ENCODE measurements at places on chromosomes 2 and 18.

GRCh38 chr18:13070460-13070859, 79.3 kb downstream of the CEP192 start:
- DNase-seq: no peak

DNA sequence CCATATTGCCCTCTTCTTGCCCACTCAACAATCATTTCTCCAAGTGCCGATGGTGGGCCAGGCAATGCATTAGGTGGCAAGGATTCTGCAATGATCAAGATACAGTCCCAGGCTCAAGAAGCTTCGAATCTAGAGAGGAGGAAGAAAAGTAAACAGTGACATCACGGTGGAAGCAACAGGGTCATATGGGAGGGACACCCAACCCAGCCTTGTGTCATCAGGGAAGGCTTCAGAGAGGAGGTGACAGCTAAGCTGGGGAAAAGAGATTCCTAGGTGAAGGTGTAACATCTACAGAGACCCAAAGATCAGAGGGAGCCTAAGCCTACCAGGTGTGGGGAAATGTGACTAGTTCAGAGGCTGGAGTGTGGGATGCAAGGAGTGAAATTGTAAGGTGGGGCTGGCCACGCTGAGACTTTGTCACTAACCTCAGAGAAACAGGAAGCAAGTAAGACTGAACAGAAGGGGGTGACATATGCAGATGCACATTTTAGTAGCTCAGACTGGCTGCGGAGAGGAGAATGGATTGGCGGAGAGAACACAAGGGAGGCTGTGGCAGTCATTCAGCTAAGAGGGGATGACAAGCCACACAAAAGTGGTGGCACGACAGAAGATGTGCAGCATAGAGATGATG, 104.9 kb downstream of the ANKRD44 start:
- DNase-seq: no peak

DNA sequence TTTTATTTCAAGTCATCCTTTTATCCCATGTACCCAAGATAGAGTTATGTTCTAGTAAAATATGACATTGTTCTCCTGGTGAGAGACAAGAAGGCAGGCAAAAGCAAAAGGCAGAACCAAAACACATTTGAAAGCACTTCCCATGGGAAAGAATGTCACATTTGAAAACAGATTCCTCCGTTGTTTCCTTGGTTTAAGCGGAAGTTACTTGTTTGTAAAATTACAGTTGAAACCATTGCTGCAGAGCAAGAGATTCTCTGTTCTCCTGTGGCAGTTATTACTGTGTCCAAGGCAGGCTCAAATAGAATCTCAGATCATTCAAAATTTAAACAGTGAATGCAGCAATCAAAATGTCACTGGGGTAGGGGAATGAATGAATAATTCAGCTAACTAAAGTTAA, 149.6 kb downstream of the MTCL1 start:
- DNase-seq: no peak

- no peak for DNase-seq
Measured at GRCh38 chr2:140158259-140158658, 1378.1 kb upstream of the NXPH2 start.

- no peak for DNase-seq
Measured at GRCh38 chr2:231068525-231069222, 12.0 kb downstream of the PSMD1 start.

DNA sequence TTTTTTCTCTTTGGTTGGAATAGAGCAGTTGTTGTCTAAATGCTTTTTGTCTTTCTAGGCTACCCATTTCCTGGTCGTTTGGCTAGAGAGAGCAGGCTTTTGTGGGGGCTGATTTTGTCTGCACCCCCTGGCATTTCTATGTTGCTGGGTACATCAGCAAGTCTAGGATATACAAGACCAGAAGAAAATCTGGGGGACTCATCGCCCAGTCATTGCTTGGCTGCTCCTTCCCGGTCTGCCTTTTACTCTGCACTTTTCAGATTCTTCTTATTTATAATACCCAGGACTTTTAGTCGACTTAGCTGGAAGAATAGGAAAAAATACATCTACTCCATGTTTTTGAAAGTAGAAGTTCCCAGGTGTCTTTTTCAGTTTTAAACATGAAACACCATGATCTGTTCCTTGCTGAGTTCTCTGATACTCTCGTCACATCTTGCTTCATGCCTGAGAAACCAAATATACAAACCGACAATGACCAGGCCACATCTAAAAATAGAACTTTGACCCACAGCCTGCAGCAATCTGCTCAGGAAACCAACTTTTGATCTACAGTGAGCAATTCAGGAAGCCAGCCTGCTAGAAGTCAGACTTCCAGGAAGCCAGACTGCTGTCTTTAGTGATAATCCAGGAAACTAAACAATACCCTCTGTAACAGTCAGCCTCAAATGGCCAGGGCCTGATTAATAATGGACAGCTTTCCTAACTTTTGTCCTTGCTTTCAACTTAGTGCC, 163.8 kb upstream of the MEX3C start:
- no peak for DNase-seq

- no peak for DNase-seq
Measured at GRCh38 chr2:169732583-169733358, 861 bp upstream of the KLHL23 start.

- DNase-seq: no peak
Measured at GRCh38 chr2:214549946-214550345, 139.1 kb downstream of the VWC2L start.

DNA sequence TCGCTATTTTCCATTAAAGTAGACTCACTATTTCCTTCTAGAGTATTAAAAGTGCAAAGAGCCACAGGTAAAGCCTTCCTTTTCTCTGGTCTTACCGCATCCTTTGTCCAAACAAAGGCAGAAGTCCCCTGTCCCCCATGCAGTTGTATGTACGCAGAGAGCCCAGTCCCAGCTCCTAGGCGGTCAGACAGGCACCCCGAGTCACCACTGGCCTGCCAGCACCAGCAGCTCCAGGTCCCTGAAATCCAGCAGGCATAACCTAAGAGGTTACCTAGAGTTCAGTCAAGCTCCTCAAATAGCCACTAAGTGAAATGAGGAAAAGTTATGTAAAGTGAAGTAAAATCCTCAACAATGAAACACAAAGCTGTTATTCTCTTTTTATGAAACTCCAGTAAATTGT, 60.4 kb upstream of the TWIST2 start:
- no peak for DNase-seq

DNA sequence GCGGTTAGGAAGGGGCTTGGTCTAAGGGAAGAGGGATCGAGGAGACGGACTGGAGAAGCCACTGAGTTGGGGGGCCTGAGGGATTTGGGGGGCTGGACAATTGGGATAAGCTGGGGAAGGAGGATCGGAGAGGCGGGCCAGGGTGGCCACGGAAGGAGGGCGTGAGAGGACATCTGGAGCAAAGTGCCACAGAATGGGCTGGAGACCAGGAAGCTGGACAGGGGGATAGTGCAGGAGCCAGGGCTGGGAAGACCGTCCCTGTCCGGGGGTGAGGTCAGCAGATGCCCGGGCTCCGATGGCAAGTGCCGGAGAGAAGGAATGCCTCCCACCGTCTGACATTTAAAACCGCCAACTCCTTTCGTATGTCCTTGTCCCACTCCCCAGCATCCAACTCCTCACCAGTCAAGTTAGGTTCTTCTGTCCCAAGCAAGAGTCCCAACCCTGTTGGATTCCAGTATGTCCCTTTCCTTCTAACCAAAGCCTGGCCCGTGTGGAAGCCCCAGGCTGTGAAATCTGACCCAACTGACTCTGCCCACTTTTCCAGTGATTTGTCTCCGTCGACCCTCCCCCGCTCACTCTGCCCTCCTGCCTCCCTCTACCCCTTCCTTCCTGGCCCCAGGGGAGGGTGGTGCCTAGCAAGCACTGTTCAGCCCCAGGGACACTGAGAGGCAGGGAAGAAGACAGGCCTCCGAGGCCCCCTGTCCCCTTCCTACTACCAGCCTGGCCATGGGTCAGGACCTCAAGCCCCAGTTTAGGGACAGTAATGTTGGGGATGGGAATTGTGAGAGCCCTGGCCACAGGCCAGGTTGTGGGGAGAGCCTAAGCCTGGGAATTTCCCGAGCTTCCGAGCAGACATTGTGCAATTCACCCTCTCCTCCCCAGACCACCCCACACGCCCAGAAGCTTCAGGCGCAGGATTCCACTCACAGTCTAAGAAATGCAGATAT, 31.5 kb upstream of the TMBIM1 start:
- no peak for DNase-seq

DNA sequence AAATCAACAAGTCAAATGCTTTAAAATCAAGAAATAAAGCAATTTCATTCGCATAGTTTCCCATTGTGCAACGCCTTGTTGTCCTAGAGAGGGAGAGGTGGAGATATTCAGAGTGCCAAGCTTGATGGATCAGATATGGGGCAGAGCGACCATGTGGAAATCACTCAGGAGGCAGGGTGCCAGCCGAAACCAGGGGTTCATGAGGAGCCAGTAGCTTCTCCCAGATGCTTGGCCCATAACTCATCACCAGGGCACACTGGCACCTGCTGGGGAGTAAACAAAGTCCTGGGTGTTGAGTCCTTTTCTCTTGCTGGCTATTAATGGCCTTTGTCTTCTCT, 53.0 kb upstream of the ASAP2 start:
- DNase-seq: no peak

DNA sequence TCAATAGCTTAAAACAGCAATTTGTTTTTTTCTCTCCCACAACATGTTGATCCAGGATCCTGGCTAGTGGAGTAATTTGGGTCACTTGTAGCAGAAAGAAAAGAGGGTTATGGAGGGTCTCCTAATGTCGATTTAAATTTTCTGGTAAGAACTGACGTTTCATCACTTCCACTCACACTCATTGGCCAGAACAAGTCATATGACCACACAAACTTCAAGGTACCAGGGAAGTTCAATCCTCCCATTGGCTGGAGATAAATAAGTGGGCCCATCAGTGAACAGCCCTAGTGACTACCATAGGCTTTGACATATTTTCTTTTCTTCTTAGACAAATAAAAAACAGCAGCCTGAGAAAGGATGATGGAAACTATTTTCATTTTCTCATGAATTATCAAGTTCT, 8.3 kb upstream of the TMEM131 start:
- DNase-seq: no peak

DNA sequence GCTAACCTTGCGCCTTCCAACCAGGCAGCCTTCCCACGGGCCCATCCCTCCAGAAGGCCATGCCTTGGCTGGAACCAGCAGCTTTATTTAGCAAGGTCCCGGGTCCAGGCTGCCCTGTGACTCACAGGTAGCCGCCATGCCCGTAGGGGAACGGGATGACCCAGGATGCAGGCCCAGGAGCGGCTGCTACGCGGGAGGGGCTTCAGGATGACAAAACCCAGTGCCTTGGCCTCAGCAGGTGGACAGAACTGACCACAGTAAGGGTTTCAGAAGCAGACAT, 63.3 kb downstream of the RTP5 start:
- DNase-seq: no peak

DNA sequence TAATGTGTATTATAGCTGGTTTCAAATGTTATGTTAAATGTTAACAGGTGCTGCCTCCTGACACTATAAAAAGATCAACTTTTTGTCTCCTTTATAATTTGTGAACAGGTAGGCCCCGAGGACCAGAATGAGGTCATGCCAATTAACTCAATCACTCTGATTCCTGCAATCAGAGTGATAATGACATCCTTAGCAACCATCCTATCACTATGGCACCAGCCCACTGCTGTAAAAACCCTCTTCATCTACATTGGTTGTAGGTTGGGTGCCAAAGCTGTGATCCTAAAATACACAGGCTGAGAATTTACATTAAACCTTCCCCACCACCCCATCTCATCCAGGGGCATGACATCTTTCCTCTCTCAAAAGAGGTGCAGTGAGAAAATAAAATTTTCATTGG, 103.5 kb downstream of the CPO start:
- no peak for DNase-seq

GRCh38 chr18:13279181-13280069, 60.9 kb downstream of the LDLRAD4 start:
- DNase-seq: no peak

- no peak for DNase-seq
Measured at GRCh38 chr2:47941936-47942335, 35.6 kb upstream of the FBXO11 start.

GRCh38 chr2:223918671-223919134, 26.4 kb downstream of the WDFY1 start:
- no peak for DNase-seq

DNA sequence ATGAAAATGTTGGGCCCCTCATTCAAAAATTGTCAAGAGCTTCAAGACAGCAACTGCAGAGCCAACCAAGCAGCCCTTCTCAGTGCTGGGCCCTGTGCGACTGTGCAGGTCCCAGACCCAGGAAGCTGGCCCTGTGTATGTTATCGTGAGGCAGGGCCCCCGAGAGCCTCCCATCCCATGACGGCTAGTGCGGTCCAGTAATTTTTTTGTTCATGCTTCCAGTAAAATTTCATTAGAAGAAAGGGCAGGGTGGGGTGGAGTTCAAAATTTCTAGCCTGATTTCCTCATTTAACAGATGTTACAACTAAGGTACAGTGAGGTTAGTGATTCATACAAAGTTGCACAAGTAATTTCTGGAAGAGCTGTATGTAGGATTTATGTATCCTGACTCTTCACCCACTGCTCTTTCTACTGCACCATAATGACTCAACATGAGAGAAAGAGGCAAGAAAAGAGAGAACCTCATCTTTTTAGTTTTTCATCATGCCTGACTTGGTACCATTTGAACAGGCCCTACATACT, 105.5 kb downstream of the ZEB2 start:
- DNase-seq: peak; percentile 96

- DNase-seq: no peak
Measured at GRCh38 chr18:31042406-31043181, at the start of gene DSC3. Gene DSC3, minus strand, starts transcription at chr18:31042742. Its CDS starts 82 bp downstream, at chr18:31042660.

GRCh38 chr2:164368896-164369295, 252.4 kb downstream of the GRB14 start:
- no peak for DNase-seq

DNA sequence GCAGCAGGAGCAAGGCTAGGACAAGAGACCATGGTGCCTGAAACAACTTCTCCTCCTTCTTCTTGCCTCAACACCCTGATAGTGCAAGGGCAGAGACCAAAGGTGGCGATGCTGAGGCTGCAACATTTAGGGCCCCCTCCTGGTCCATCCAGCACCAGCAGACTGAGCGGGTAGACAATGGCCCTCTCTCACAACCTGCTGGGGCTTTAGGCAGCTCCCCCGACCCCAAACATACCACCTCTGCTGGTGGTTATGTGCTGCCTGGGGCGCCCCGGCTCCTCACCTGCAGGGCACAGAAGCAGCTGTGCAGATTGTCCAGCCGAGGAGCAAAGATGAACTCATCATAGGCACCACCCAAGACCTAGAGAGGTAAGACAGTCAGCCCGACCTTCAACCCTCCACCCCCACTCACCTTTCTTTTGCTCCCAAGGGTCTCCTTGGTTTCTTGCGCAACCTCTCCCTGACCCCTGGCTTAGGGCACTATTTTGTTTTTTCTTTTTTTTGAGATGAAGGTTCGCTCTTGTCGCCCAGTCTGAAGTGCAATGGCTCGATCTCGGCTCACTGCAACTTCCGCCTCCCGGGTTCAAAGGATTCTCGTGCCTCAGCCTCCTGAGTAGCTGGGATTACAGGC, 3.5 kb downstream of the DNPEP start:
- DNase-seq: no peak

GRCh38 chr18:13572148-13572547, 154.2 kb downstream of the FAM210A start:
- DNase-seq: no peak
